ENCODE measurements at places on chromosomes 16 and 17.

DNA sequence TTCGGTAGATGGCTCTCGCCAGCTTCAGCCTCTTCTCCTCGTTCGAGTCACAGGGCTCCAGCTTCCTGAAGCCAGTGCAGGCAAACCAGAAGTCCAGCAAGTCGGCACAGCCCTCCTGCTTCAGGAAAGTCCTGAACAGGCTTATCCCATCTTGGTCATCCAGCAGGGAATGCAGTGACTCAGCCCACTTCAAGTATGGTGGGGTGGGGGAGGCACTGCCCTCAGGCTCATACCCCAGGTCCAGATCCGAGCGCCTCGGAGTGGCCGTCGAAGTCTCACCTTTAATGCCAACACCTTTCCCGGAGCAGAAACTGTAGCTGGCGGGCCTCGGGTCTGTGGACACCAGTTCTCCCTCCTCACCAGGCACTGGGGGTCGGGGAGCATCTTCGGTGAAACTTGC lies 5.9 kb downstream of the AXIN1 start:
- no peak for DNase-seq

DNA sequence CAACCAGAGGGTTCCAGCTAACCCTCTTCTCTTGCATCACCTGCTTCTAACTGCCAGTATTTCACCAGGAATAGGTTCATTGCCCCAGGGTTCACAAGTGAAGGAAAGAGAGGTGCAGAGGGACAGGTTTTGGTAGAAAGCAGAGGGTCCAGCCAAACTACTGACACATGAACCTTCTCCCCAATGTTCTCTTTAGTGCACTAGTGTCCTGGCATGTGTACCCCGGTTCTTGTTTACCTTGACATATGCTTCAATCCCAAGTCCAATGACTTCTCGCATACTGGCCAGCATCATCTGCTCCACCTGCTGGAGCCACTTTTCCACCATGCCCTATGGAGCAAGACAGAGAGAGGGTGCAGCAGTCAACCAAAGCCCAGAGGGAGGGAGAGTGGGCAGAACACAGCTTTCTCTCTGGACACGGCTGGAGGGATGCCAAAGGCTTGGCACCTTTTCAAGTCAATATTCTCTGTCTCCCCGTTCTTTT lies 90.6 kb downstream of the DNAH3 start:
- peak; percentile 52 for DNase-seq

DNA sequence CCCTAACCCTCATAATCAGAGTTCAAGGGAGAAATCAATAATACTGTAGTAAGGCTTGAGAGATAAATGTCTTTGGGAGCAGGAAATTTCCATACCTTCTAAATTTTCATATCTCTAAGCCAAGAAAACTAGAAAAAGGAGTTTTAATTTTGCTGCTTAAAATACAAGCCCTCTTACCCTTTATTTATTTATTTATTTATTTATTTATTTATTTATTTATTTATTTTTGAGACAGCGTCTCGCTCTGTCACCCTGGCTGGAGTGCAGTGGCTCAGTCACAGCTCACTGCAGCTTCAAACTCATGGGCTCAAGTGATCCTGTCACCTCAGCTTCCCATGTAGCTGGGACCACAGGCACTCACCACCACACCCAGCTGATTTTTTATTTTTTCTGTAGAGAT lies 69.0 kb upstream of the GNAO1 start:
- no peak for DNase-seq

- DNase-seq, result peak; percentile 20
Observed at GRCh38 chr16:7086822-7087616, 245.6 kb upstream of the RBFOX1 start.

GRCh38 chr16:69126221-69126620 lies 6.2 kb downstream of the CHTF8 start:
- no peak for DNase-seq

GRCh38 chr16:89093602-89094251 lies at the start of gene ACSF3:
ACSF3 (plus strand) TSS chr16:89093852; CDS start chr16:89100682, 6,830 bp downstream.
- DNase-seq, result no peak

- no peak for DNase-seq
Observed at GRCh38 chr16:54932737-54933254, 2.1 kb downstream of the IRX5 start.

GRCh38 chr17:8904201-8904600 lies 36.7 kb upstream of the PIK3R6 start:
- no peak for DNase-seq

DNA sequence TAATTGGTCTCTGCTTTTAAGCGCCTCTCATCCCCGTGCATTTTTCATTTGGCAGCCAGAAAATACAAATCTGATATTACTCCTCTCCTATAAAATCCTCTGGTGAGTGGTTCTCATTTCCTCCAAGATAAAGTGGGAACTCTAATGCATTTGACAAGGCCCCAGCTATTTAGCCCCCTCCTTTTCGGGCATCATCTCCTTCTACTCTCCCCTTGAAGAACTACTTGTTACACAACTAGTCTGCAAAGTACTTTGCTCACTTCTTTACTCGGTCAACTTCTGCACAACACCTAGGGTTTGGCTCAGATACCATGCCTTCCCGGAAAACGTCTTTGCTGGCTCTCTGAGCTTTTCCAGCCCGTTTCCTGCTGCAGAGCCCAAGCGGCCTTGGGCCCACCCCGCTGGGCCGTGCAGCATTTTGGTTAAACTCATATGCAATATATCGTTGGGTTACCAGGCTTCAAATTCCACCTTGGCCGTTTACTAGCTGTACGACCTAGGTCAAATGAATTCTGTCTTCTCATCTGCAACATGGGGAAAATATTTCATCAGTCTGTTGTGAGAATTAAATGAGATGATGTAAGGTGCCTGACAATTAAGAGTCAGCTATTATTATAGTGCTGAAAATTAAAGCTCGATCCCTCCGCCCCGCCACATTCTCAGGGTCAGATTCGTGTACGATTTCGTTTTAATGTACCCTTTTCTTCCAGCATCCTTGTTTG lies 883 bp upstream of the TAF15 start:
- DNase-seq, result no peak

GRCh38 chr17:57433452-57433851 lies 177.1 kb downstream of the MSI2 start:
- no peak for DNase-seq

DNA sequence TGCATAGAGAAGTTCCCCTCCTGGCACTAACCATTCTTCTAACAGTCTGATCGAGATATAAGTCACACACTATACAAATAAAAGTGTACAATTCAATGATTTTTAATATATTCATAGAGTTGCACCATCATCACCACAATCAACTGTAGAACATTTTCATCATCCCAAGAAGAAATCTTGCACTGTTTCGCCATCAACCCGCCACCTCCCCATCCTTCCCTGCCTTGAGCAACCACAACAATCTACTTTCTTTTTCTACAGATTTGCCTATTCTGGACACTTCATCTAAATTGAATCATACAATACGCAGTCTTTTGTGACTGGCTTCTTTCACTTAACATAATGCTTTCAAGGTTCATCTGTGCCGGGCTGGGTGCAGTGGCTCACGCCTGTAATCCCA lies 33.0 kb upstream of the GUCY2D start:
- no peak for DNase-seq
